GM23248 (cell line): ENCODE measurements at places on chromosomes 6 and 20.
A peak's percentile ranks its signal among the peaks of the same experiment; 100 is the strongest.

DNA sequence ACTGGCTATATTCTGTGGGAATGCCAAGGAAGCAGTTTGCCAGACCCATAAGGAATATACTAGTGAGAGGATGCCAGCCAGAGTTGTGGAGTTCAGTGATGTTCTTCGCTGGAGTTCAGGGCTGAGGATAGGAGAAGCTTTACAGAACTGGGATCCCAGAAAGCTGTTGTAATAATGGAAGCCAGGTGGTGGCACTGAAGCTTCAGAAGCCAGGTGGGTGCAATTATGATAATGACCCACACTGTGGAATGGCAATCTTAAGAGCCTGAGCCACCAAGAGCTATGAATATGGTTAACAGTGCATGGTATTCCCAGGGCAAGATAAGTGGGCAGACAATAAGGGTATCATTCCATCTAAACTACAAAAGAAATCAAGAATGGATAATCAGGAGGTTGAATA is 25.1 kb upstream of the ENPP1 start:
- no peak for DNase-seq

- peak; percentile 75 for DNase-seq
Measured at GRCh38 chr6:40550202-40551101, 36.7 kb downstream of the LRFN2 start.

GRCh38 chr20:3819411-3820047 is 818 bp upstream of the AP5S1 start:
- no peak for DNase-seq

GRCh38 chr20:57450931-57451330 is 59.7 kb downstream of the RBM38 start:
- DNase-seq: no peak

DNA sequence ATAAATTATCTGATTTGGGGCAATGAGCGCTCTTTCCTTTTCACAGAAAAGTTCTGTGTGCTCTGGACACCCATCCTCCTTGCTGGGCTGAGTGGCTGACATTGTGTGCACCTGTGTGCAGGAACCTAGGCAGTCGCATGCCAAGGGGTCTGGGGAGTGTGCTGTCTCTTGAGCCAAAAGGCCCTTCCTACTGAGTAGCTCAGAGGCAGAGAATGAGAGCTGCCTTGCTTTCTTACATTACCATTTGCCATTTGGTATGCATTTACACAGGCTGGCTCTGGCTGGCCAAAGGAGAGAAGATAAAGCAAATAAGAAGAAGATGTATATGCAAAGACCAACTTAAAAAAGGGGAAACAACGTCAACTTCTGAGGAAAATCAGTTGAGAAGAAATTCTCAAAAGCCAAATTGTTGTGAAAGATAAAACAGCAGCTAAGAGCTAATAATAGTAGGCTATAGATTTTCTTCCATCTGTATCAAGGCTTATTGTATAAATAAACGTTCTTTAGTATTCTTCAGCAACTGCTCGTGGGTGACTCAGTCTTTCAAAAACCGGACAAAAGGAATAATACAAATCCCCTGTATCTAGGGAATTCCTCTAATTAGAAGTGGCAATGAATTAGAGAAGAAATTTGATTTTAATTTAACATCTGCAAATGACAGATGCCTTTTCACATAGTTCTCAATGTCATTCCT is 121.9 kb downstream of the INSM1 start:
- DNase-seq: no peak

DNA sequence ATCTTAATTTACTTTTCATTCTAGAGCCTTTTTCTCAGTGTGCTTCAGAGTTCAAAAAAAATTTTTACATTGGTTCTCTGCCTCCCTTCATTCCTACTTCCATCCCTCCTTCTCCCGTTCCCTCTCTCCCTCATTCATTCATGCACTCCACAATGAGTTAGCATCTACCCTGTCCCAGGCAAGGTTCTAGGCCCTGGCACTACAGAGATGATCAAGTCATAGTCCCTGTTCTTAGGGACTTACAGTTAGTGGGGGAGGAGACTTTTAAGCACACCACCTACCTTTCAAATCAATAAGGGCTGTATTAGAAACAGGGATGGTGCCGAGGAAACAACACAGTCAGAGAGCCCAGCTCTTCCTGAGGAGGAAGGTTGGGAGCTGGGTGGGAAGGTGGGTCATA is 40.3 kb downstream of the MAP3K5 start:
- DNase-seq: no peak

DNA sequence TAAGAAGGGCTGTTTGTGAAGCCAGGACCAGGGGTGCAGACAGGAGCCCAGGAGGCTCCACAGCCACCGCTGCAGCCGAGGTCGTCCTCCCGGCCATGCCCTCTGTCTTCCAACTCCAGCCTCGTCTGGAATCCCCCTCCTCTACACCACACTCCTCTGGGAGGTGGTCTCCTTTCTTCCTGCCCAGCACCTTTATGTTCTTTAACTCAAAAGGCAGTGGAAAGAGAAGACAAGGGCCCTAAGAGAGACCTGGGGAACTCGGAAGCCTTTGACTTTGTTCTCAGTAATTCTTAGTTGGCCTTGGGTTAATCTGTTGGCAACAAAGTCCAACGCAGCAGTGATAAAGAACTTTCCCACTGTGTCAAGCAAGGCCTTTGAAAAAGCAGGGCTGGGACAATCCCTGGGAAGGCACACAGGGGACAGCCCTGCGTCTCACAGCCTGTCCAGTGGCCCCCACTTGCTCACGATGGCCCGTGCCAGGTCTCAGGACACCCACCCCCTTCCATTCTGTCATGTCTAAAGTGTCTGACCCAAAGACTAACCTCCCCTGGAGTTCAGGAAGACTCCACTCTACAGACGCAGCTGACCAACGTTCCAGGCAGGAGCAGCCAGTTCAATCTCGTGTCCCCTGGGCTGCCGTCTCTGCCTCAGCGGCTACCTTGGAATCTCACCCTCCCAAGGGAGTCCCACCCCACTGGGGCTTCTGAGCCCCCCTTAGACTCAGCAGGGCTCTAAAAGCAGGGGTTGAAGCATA is 42.8 kb upstream of the FAM50B start:
- DNase-seq: no peak

- DNase-seq: no peak
Measured at GRCh38 chr6:111586554-111586953, 19.1 kb downstream of the TRAF3IP2 start.

GRCh38 chr6:71250099-71250602 is 38.5 kb upstream of the OGFRL1 start:
- DNase-seq: peak; percentile 83

DNA sequence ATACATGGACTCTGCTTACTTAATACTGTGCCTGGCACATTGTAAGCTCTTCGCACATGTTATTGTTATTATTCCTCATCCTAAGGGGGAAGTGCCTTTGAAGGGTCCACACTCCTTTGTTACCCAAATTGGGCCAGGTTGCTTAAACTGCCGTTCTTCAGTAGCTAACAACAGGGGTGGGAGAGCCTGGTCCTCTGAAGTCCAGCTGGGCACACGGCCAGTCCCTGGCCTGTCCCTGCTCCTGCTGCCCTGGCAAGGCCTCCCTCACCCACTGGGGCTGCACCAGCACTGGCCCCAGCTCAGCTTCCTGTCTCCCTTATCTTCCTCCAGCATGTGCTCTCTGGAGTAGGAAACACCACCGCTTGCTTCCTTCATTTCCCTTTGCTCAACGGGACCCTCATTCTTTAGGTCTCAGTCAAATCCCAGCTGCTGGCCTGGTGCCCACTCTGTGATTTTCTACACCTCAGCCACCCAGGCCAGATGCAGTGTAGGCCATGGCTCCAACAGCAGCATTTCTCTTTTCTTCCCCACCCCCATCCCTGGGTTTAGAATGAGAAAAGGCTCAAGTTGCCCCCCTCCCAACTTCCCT is 5.5 kb upstream of the PROCR start:
- DNase-seq: no peak

DNA sequence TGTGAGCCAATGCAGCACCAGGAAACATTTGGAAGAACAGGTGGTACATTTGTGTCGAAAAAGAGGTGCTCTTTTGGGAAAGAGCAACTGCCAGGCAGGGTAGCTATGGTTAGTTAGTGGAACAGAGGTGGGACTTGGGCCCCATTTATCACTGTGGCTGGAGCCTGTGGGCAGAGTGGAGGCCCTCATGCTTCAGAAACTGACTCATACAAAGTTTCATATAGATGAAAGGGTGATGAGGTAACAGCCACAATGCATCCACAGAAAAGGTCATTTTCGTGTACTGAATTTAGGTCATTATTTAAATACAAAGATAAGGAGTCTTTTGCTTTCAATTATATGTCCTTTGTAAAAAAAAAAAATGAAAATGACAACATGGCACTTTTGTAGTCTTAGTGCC is 76.4 kb upstream of the HS3ST5 start:
- no peak for DNase-seq

DNA sequence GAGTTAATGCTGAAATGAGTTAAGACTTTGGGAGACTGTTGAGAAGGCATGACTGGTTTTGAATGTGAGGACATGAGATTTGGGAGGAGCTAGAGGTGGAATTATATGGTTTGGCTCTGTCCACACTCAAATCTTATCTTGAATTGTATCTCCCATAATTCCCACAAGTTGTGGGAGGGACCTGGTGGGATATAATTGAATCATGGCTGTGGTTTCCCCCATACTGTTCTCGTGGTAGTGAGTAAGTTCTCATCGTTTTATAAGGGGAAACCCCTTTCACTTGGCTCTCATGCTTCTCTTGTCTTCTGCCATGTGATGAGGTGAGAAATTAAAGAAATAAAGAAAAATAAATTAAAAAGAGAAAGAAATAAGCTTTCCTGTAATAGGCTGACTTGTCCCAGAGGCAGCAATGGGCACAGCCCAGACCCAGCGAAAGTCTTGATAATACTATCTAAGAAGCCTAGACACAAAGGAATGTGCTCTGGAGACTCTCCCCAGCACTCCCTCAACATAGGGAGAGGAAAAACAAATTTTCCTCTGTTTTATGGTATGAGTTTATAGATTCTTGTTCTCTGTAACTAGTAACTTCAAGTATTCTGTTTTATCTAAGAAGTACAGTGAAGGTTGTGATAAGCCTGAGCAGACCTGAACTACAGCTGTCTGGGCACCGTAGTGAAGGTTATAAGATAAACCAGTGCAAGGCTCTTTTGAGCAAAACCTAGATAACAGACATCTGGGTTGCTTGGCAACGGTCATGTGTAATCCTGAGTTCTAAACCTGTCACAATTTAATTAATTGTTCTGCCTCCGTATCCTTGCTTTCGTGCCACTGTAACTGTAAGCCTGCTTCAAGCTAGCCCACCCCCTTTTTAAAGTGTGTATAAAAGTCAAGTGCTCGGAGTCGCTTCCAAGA is 88.9 kb upstream of the ECI2 start:
- DNase-seq: peak; percentile 32

GRCh38 chr20:32752458-32753250 is 9.4 kb upstream of the COMMD7 start:
- DNase-seq: peak; percentile 89

- peak; percentile 94 for DNase-seq
Measured at GRCh38 chr6:16345449-16346330, 107.3 kb downstream of the GMPR start.

DNA sequence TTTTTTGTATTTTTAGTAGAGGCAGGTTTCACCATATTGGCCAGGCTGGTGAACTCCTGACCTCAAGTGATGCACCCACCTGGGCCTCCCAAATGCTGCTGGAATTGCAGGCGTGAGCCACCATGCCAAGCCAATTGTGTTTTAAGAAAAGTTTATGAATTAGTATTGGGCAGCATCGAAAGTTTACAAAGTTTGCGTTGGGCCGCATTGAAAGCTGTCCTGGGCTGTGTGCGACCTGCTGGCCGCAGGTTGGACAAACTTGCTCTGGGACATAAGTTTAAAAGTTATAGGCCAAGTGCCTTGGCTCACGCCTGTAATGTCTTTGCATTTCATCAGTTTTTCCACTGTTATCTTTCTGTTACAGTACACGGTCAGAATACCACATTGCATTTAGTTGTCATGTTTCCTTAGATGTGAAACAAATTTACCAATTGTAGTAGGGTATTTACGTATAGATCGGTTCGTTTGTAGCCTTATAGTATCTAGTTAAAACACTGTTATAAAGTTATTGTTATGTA is 39.5 kb downstream of the ASXL1 start:
- DNase-seq: no peak

DNA sequence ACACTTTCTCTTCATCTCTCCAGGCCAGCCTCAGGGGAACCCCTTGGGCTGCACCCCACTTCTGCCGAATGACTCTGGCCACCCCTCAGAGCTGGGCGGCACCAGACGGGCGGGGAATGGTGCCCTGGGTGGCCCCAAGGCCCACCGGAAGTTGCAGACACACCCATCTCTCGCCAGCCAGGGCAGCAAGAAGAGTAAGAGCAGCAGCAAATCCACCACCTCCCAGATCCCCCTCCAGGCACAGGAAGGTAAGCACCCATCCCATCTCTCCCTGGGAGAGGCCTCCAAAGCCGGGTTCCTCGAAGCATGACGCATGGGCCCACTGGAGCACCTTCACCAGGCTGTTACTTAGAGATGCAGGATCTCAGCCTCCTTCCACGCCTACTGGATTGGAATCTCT is 11.3 kb downstream of the MDFI start:
- no peak for DNase-seq

GRCh38 chr20:10626896-10627295 is 46.9 kb downstream of the JAG1 start:
- DNase-seq: no peak

DNA sequence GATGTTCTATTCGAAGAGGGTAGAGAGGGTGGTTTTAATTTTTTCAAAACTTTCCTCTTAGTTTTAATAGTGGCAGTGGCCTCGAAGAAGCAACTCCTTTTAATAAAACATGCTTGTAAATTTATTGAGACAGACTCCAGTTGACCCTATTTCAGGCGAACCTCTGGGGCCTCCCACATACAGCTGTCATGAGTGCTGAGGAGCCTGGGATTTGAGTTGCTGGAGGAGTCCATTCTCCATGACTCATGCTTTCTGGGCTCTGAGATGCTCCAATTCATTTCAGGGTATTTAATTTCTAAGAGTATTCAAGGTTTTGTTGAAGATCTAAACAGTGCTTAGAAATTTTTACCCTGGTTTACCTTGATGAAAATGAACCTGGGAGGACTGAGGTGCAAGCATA is 580.4 kb downstream of the CBLN4 start:
- DNase-seq: no peak

DNA sequence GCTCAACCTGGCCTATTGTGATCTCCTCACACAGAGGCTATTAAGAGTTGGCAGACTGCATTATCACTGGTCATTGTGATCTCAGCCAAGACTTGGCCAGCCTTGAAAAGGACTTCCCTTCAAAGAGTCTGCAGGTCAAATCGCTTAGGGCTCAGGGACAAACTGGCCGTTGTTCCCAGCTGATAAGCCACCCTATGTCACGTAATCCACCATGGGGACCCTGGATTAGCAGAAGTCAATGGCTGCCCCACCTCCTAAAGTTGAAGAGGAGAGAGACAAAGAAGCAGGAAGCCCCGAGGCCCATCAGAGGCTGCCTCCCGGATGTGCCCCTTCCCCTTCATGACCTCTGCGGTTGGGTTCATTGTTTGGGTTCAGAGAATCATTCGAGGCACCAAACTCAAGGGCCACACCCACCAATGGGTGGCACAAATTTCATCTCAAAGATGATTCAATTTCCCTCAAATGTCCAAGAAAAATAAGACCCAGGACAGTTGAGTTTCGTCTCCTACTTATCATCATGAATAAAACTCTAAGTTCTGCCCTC is 56.6 kb downstream of the BPIFB1 start:
- DNase-seq: no peak
